ENCODE measurements at places on chromosomes 16 and 17.

- no peak for DNase-seq
Observed at GRCh38 chr16:25916037-25916436, 224.3 kb downstream of the HS3ST4 start.

DNA sequence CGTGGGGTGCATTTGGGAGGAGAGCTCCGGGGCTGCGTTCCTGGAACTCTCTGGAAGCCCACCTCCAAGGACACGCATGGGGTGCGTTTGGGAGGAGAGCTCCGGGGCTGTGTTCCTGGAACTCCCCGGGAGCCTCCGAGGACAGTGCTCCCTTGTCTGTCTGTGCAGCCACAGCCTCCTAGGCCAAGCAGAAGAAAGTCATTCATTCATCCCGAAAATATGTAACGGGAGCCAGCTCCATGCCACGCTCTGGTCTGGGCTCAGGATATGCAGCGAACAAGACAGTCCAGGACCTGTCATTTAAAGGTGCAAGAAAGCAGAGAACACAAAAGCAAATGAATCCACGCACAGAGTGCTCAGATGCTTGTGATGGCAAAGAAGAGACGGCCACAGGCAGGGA is 7.9 kb downstream of the ENPP7 start:
- DNase-seq, result no peak

GRCh38 chr17:16040710-16041251 is 41.2 kb downstream of the TTC19 start:
- no peak for DNase-seq

DNA sequence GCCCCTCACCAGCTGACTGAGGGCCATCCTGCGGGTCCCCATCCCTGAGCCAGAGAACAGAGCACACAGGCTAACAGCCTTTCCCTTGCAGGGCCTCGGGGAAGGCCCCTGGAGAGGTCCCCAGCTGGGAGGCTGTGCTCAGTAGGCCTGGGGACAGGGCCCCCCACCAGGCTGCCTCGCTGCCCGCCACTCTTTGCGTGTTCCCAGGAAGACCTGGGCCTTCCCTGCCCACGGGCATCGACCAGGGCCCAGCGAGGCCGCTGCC is 785 bp downstream of the HID1 start:
- DNase-seq, result no peak

DNA sequence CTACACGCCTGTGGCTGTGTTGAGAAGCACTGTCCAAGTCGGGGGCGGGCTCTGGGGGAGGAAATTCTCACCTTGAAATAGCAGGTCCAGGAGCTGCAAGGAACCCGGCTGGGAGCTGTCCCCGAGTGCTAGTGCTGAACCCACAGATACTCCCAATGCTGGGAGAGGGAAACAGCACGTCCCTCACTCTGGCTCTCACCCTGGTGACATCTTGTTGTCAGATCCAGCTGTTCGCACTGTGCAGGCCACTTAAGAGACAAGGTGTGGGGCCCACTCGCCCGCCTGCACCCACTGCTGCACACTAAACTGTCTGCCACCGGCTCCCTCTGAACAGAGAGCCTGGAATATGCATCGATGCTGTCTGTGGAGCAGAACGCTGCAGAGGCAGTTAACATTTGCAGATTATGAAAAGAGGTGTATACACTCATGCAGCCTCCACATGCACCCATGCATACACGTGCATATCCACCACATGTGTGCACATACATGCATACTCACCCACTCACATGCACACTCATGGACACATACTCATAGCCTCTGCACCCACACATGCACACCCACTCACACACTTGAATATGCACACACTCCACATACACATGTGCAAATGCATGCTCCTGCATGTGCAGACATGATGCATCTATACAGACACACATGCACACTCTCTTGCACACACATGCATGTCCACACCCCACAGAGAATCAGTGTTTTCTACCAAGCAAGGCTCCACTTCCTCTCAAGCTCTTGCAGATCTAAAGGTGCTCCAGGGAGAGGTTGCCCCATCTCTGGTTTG is 42.0 kb downstream of the MGAT5B start:
- no peak for DNase-seq

DNA sequence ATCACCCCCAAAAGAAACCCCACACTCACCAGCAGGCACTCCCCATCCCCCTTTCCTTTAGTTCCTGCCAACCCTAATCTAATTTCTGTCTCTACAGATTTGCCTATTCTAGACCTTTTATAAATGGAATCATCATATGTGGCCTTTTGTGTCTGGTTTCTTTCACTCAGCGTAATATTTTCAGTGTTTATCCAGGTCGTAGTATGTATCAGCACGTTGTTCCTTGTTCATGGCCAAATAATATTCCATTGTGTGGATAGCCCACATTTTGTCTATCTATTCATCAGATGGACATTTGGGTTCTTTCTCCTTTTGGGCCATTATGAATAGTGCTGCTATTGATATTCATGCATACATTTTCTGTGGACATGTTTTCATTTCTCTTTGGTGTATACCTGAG is 73.6 kb downstream of the OR1D5 start:
- no peak for DNase-seq

- no peak for DNase-seq
Observed at GRCh38 chr17:48326310-48326709, 103.7 kb downstream of the SKAP1 start.

- no peak for DNase-seq
Observed at GRCh38 chr17:6018788-6019187, 51.4 kb upstream of the WSCD1 start.

GRCh38 chr16:55033225-55034156 is 102.8 kb downstream of the IRX5 start:
- DNase-seq, result no peak

DNA sequence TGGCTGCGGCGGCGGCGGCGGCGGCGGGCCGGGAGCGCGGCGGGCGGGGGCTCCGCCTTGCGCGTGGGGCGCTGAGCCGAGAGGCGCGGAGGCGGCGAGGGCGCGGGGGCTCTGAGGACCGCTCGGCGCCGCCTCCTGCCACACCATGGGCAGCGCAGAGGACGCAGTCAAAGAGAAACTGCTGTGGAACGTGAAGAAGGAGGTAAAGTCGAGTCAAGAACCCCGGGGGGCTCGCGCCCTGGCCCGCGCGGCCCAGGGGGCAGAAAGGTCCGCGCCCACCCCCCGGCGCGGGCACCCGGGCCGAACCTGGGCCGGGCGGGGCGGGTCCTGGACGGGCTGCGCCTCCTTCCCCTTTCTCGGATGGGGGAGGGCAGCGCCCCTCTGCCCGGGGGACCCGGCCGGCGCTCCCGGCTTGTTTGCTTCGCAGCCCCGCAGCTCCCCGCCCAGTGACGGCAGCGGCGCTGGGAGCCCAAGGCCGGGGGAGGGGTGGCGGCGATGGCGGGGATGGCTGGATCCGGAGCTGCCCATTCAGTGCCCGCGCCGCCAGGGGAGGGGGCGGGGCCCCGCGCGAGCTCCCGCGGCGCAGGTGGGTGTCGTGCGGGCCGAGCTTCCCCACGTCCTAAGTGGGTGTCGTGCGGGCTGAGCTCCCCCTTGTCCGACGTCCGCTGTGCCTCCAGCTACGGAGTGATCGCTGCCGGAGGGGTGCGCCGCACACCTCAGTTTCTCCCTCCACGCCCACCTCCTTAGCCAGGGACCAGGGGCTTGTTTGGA is 428 bp downstream of the SGSM2 start:
- no peak for DNase-seq

DNA sequence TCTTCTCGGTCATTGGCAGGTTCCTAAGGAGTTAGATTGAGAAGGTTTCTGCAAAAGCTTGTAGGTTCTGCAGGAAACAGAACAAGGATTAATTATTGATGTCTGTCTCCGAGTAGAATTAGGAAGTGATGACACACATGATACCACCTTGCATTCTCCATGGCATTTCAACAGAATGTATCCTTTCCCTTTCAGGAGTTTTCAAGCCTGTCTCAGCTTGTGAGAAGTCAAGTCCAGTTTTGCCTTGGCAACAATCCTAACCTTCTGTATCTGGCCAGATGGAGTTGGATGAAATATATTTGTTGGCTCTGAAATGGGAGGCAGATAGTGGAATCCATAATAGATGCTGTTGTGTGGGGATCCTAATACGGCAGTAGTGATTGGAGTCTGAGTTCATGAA is 235.5 kb downstream of the SHISA9 start:
- no peak for DNase-seq

- no peak for DNase-seq
Observed at GRCh38 chr16:24515186-24515585, 24.2 kb upstream of the RBBP6 start.
